Stimulated activated CD8-positive, alpha-beta memory T cell treated with anti-CD3 and anti-CD28 coated beads, Interleukin-12 subunit alpha, Interleukin-12 subunit beta, amount 100 ng/mL, for 4 hours (primary cell): ENCODE measurements at places on chromosomes 1 and 21.

- no peak for DNase-seq
Measured at GRCh38 chr1:237681210-237681609, 209.5 kb downstream of the ZP4 start.

DNA sequence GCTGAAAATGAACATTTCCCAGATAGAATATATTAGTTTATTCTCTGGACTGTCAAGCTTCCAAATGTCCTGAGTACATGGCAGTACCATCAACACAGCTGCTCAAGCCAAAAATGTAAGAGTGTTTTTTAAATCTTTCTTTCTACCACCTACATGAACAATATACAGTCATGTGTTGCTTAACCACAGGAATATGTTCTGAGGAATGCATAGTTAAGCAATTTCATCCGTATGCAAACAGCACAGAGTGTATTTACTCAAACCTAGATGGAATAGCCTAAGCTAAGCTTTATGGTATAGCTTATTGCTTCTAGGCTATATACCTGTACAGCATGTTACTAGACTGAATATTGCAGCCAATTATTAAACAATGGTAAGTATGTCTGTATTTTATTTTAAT is 561.9 kb upstream of the ADGRL4 start:
- no peak for DNase-seq

- no peak for DNase-seq
Measured at GRCh38 chr1:114238053-114238452, 84.4 kb upstream of the SYT6 start.

DNA sequence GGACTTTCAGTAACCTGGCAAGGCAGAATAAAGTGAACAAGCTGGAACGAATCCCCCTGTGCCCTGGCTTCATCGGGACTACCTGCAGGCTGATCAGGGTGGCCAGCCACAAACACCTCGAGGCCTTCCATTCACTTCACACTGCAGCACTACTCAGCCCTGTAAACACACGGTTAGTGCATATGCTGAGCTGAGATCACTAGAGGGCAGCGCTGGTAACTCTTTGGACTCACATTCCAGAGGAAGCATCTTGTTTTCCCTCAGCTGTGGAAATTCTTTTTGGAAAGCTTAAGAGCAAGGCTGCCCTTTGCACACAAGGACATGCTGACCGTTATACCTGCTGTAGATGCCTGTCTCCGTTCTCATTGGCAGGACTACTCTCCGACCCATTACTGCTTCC is 32.1 kb downstream of the PCSK9 start:
- DNase-seq = no peak

DNA sequence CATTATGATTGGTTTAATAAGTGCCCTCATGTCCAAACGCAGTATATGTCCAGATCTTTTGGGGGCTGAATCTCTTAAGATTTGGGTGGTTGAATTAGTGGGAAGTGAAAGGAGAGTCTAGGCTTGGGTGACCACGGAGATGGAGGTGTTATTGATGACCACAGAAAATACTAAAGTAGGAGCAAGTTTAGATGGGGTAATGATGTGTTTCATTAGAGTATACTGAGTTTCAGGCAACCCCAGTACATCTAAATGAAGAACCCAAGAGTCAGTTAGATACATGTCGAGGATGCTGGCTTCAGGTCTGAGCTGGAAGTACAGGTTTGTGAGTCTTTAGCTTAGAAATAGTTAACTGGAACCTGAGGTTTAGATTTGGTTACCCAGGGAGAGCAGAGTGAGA is 6.5 kb upstream of the ZZZ3 start:
- DNase-seq = no peak
